ENCODE measurements at places on chromosomes 3 and 15.
A peak's percentile ranks its signal among the peaks of the same experiment; 100 is the strongest.

DNA sequence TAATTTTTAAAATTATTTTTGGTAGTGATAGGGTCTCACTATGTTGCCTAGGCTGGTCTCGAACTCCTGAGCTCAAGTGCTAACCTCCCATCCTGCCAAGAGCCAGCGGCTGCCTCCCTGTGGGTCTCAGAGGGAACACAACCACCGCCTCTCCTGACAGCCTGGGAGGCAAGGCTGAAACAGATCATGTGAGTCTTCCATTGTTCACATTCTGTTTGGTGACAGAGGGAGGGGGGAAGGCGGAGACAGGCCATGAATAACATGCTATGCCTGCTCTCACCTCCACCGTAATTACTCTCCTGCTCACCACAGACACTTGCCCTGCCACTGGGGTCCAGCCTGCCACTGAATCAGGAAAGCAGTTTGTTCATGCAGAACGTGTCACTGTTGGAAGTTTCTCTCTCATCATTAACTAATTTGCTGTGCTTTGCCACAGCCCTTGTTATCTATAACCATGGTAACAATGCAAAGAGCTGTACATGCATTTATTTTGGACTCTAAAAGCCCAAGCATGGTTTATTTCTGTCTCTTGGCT is 78.4 kb upstream of the RASGRF1 start:
- DNase-seq = peak; percentile 48

- DNase-seq = no peak
Measured at GRCh38 chr15:56886363-56886931, 32.0 kb upstream of the TCF12 start.

- no peak for DNase-seq
Measured at GRCh38 chr15:29978411-29979382, 104.1 kb upstream of the GOLGA8J start.

DNA sequence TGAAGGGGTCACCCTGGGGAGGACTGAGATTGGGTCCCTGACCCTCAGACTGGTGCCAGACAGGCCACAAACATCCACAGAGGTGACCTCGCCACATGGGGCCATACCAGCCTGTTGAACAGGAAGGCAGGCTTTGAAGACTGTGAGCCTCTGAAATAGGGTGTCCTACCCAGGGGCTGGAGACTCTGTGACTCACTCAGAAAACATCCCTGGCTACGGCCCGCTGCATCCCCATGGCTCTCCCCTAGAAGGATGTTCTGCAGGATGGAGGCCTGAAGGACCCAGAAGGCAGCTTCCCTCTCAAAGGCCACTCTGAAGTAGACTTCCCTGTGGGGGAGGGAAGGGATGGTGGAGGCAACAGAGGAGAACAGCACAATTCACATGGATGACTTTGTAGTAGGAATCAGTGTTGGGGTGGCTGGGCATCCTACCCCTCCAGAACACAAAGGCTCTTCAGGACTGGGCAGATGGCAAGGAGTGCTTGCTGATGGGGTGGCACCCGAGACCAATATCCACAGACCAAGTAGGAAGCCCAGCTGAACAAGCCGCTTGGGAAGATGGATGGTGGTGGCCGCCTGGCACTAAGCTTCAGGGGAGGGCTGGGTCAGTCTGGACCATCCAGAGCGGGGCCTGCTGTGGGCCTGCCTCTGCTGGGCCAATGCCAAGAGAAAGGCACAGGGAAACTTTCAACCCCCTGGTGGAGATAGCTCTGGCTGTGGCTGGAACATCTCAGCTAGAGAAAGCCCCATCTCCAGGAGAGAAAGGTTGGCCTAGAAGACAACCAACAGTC is 37.6 kb upstream of the DUSP7 start:
- DNase-seq = no peak

DNA sequence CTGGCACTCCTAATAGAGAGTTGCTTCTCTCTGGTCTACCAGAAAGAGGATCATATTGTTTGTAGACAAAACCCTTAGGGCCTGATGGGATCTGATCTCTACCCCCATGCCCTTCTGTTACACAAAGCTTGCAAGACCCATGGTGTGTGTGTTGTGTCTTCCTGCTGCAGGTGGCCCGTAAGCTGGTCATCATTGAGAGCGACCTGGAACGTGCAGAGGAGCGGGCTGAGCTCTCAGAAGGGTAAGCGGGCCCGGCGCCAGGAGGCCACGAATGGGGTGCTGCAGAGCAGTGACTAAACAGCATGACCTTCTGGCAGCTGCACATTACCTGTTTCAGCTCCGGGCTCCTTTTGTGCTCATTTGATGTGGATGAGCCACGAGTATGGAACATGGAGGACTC is 18.2 kb downstream of the TPM1 start:
- no peak for DNase-seq

GRCh38 chr3:183774631-183775030 is 50.7 kb downstream of the MAP6D1 start:
- DNase-seq = no peak

DNA sequence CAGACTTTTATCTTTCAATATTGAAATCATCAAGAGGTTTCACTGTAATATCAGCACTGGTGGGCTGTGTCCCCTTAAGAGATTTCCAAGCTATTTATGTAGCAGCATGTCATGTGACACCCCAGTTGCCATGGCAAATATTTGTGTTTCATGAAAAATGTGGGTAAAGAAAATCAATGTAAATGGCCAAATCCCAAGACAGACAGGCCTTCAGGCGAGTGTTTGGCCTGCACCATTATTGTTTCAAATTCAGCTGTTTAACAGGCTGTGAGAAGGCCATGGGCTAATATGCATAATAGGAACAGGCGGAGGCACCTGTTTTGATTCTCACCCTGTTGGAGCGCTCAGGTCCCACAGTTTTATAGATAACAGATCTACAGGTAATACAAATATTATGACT is 104.2 kb downstream of the IQCH start:
- DNase-seq = no peak

- DNase-seq = no peak
Measured at GRCh38 chr3:164230385-164231094, 847.8 kb downstream of the SI start.

DNA sequence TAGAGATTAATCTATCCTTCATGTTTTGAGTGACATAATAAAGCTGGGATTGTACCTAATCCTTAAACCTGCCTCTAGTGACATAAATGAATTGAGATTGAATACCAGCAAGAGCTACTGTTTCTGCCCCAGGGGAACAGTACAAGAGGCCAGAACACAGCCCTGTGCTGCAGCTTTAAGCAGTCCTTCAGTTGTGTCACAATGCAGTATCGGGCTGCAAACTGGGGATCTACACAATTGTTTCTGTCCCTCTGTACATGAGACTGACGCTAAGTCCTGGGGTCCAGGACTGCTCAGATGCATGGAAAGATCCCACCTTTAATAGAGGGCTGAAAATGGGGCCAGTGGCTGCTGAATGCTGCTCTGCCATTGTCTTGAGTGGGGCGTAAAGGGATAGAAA is 87.5 kb downstream of the MINAR1 start:
- DNase-seq = no peak

DNA sequence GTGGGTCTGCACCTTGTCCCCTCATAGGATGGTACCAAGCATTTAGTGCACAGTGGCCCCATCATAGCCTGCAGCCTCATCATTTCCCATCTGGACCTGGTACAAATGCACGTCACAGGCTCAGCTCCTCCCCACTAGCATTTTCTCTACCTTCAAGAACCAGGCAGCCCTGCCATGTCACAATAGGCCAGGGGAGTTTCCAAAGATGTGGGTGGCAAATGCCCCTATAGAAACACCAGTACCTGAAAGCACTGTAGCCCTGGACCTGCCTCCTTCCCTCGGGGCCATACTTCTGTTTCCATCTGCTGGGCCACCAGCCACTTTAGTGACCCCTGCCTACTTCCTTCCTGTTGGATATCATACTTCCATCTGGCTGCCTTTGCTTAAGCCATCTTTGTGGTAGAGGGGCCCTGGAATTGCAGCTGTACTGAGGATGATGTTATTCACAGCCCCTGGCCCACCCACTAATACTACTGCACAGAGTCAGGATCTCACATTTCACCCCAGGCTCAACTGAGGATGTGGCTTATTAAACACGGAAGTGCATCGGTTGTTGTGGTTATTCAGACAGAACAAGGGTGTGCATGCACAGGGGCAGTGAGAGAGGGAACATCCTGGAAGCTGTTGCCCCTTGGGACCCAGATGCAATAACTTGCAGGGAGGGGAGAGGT is 3.8 kb downstream of the TCTA start:
- DNase-seq = no peak

- DNase-seq = no peak
Measured at GRCh38 chr15:99732124-99732750, 1.0 kb downstream of the LYSMD4 start.

- DNase-seq = no peak
Measured at GRCh38 chr3:75737831-75738493, 47.4 kb downstream of the ZNF717 start.

- DNase-seq = peak; percentile 8
Measured at GRCh38 chr15:42549032-42549491, 424 bp downstream of the HAUS2 start.

DNA sequence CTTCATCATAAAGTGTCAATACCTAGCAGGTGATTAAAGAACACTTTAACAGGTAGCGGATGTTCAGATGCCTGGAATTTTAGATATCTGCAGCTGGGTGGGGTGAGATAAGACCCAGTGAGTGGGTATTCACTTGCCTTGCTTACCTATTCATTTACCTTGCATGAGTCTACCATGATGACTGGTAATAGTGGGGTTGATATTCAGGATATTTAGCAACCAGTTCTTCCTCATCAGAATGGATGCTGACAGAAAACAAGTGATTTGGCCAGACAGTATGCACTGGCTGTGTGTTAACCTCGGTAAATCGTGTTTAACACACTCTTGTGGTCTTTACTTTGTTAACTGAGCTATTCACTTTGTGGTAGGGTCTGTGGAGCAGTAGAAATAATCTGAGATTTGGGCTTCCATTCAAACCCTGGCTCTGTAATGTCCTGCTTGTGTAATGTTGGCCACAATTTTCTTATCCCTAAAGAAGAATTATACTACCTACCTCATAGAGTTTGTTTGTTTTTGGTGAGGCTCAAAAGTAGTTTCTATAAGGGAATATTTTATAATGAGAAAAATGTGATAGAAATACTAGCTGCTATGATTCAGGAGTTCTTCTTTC is 391.9 kb upstream of the TBL1XR1 start:
- DNase-seq = no peak

DNA sequence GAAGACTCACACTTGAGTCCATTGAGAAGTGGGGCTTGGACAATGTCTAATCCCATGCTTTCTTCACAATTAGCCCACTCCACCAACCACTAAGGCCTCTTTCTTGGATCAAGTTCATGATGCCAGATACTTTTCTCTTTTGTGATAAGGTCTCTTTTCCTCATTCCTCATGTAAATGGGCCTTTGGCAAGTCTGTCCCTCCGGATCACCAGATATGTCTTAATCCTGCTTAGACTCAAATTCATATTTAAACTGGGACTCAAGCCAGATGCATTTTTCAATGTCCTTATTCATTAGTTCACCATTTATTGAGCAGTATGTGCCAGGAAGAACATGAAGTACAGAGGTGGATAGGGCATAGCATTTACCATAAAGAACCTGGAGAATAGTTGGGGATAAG is 671.1 kb downstream of the TBL1XR1 start:
- no peak for DNase-seq

GRCh38 chr3:11635680-11636393 is 7.9 kb downstream of the VGLL4 start:
- no peak for DNase-seq

- DNase-seq = no peak
Measured at GRCh38 chr15:67178569-67179210, 75.8 kb downstream of the AAGAB start.

DNA sequence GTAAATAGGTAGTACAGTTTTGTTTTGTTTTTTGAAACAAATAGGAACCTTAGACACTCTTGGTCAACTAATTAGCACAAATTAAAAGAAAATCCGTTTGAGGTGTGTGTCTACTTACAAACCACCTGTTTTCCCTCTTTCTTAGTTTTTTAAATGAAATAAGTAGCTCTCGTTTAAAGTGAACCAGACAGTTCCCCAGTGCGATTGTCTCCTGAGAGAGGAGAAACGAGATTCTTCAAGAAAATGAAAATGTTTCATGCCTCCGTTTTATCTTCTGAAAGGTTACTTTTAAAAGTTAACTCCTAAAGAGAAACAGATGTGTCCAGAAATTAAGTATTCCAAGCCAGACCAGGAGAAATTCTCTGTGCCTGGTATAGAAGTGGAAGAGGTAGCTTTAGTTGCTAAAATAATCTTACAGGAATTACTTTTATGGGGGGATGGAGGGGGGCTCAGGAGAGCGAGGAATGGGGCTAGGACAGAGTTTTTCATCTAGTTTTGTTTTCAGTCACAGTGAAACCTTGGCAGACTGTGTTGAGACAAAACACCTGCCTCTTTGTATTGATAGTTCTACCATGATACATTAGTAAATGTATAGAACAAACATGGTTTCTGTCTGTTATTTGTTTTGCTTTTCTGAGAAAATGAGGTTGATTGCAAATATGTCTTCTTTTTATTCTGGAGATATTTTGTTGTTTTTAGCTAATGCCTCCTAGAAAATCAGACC is 155.1 kb upstream of the CNTN4 start:
- DNase-seq = no peak

- DNase-seq = no peak
Measured at GRCh38 chr15:61442821-61443220, 213.7 kb upstream of the RORA start.

DNA sequence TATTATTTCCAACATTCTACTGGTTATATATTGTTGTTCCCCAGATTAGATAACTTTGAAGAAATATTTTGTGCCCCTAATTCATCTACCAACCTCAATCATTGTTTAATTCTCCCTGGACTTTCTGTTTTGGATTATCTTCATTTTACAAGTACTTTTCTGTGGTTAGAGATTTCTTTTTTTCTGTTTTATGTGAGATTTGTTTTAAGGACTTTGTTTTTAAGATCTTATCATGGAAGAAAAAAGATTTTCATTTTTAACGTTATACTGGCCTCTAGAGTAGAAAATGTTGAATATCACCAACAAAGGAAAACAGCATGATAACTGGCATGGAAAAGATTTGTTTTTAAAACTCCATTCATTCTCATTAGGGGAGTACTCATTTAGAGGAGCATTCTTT is 210.9 kb upstream of the KCNMB2 start:
- DNase-seq = peak; percentile 15

GRCh38 chr3:66456711-66457173 is 44.1 kb downstream of the LRIG1 start:
- no peak for DNase-seq
